ENCODE measurements at places on chromosomes 6 and 20.
A peak's percentile ranks its signal among the peaks of the same experiment; 100 is the strongest.

- DNase-seq = no peak
Observed at GRCh38 chr6:44256775-44257024, 628 bp downstream of the SLC35B2 start.

DNA sequence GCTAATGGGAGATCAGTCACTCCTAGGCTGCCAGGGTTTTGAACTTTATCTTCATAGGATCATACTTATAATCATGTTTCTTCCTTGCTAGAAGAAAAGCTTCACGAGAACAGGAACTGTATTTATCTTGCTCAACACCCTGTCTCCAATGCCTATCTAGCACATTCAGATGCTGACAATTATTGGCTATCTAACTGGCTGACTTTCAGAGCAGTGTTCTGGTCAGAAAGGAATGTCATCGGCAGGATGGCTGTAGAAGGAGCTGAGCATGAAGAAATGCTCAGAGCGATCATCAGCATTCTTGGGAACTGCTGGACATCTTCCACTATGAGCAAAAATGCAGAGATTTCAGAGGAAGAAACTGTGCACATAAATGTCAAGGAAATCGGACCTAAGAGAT, 628.0 kb upstream of the NRSN1 start:
- peak; percentile 59 for DNase-seq

DNA sequence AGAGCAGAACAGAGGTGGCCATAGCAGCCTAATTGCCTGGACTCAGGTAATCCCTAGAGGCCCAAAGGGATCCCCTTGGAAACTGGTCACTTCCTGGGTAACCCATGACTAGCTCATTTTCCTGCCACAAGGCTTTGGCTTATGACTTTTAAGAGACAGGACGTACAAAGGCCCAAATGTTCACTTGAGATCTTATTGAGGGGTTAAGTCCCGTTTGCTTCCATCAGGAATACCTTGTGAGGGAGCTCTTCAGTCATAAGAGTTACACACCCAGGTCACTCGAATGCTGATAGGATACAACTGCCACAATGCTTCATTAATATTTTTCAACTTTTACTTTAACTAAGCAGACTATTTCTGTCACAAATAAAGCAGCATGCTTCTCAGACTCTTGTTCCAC, 51.7 kb downstream of the TMEM170B start:
- peak; percentile 20 for DNase-seq

DNA sequence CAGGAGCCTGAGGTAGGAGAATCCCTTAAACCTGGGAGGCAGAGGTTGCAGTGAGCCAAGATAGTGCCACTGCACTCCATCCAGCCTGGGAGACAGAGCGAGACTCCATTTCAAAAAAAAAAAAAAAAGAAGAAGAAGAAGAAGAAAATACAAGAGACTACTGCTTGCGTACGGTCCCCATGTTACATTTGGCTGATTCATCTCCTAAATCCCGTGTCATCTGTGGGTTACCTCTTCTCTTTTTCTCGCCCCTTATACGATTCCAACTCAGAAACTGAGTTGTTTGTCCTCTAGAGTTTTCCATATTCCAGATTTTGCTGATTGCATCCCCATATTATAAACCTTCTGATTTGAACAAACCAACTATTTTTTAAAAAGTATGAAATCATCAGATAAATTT, 62.4 kb upstream of the NELFCD start:
- no peak for DNase-seq

- no peak for DNase-seq
Observed at GRCh38 chr6:82066991-82067411, 180.5 kb downstream of the IBTK start.

DNA sequence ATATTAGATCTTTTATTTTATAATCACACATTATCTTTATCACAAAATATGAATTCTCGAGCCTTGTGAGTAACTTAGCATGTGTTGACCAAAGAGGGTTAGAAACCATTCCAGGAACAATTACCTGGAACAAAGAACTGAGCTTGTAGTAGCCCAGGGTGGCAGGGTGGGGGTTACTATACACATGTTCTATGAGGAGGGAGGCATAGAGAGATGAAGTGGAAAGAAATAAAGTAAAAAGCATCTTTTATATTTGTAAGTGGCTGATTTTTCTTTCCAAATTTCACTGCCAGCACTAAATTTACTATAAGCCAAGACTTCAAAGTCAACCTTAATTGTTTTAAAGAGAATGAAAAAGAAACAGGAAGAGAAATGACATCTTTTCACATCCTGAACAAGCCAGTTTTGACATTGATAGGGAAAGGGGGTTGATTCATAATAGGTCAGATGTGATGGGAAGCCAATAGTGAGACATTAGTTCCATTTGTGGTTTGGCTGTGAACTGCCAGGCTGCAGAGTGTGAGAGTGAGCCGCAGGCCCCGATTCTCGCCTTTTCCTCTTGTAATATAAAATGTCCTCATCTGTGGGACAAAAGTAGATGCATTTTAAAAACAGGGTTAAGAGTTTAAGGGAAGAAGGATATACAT, 52.7 kb upstream of the MYB start:
- DNase-seq = no peak

DNA sequence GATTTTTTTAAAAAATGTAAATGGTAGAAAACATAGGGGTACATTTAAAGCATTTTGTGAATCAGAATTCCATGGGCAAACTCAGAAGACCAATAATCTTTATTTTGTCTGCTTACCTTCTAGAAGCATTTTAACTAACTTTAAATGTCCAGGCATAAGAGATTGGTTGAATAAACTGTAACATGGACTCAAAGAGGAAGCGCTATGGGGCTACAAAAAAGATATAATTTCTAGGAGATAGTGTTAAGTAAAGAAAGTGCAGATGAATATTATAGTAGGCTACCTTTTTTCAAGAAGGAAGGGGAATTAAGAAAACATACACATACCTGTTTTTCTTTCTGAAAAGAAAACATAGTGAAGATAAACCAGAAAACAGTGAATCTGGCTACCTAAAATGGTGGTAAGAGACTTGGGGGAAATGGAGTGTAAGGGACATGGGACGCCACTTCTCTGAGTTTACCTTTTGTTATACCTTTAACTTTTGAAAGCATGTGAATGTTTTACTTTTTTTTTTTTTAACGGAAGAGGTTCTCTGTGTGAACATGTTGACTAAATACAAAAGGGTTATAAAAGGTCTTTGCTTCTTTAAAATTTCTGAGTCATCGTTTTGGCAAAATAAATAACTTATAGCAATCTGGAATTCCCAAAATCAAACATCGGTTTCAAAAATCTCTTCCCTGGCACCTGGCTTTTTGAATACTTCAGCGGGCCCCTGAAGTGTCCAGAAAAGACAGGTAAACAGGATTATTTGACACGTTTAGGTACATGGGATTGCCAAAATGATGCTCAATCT, 133.4 kb downstream of the OR2B2 start:
- DNase-seq = no peak

GRCh38 chr6:75505424-75505823, 11.8 kb upstream of the FILIP1 start:
- no peak for DNase-seq

GRCh38 chr20:59139998-59140397, 23.6 kb upstream of the ZNF831 start:
- no peak for DNase-seq

GRCh38 chr6:57068061-57068460, 21.6 kb downstream of the KIAA1586 start:
- DNase-seq = peak; percentile 49

GRCh38 chr20:21028921-21029320, 77.2 kb downstream of the LINC00237 start:
- no peak for DNase-seq

Measured in EH (cell line).